ENCODE measurements at places on chromosomes 2 and 18.

DNA sequence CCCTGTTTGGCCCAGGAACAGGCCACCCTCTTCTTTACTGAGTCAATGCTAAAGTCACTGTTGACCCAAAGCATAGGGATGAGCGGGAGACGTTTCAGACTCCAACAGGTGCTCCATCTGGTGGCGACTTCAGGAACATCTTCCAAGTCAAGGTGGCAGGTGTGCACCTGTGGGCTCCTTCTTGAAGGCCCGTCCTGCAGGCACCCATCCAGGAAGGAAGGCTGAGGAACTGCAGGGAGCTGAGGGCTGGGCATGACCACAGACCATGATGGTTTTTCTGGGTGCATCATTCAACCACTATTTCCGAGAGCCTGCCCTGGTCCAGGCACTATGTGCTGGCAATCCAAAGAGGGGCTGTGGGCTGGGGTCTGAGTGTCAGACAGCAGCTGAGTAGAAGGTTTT is 142.8 kb downstream of the NDUFA10 start:
- DNase-seq = no peak

- no peak for DNase-seq
These were observed 11.5 kb downstream of the GNLY start for GRCh38 chr2:85705680-85706039.

DNA sequence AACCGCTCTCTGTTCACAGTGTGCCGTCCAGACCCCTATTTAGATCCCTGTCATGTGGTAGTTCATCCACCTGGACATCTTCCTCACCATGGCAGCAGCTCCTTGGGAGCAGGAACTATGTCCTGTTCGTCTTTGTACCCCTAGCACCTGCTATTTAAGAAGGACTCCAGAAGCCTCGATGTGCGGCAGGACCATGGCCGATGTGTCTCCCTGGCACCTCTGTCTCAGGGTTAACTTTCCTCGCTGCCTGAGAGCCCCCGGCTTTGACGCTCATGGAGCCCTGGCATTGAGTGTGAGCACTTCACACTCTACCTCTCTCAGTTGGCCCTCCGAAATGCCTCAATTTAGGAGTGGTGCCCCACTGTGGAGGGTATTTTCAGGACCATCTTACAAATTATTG is 152.0 kb downstream of the FAM210A start:
- no peak for DNase-seq

DNA sequence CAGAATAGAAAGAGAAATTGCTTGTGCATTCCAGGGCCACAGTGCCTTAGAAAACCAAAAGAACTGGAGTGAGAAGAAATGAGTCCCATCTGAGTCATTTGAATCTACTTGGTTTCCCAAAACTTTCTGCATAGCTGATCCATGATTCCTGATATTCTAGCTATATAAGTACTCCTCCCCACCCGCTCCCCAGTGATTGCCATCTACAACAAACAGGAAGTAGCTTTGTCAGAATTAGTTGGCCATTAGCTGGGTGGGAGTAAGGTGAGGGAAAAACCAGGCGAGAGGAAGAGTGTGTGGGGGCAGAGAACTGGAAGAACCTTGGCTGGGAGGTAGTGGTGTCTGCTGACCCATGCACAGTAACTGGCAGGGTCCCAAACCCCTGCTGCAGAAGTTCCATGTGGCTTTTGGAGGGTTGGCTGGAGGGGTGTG is 122.1 kb downstream of the ACAA2 start:
- no peak for DNase-seq

- DNase-seq = no peak
These were observed 264.7 kb upstream of the ID2 start for GRCh38 chr2:8416849-8417832.

GRCh38 chr2:168700615-168701245 is 101.7 kb upstream of the NOSTRIN start:
- DNase-seq = no peak

DNA sequence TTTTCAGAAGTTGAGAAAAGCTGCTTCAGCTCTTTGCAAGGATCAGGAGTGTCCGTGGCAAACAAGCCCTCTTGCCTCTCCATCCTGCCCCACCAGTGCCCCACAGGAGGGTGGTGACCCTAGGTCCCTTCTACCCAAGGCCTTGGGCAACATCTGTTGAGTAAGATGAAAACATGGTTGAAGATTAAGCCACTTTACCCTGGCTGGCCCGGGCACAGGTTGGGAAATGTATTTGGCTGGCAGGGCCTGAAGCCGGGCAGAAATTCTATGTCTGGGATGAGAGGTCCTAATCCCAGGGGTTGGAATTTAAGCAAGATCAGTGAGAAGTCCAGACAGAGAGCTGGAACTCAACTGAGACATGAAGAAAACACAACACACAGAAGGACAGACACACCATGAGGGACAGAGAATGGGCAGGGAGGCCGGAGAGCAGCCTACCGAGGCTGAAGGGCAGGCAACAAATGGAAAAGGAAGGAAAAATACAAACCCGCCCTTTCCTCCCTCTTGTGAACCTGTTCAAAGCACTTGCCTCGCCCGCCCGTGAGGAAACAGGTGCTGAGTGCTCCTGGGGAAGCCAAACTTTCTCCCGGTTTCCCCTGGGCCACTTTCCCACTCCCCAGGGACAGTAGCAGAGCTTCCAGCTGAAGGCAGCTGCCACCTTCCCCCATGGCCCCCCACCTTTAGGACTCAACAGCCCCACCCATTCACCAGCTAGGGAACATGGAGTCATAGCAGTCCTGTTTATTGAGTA is 86.1 kb downstream of the TNS1 start:
- DNase-seq = no peak

GRCh38 chr18:50716902-50717301 is 102.9 kb downstream of the MRO start:
- no peak for DNase-seq

DNA sequence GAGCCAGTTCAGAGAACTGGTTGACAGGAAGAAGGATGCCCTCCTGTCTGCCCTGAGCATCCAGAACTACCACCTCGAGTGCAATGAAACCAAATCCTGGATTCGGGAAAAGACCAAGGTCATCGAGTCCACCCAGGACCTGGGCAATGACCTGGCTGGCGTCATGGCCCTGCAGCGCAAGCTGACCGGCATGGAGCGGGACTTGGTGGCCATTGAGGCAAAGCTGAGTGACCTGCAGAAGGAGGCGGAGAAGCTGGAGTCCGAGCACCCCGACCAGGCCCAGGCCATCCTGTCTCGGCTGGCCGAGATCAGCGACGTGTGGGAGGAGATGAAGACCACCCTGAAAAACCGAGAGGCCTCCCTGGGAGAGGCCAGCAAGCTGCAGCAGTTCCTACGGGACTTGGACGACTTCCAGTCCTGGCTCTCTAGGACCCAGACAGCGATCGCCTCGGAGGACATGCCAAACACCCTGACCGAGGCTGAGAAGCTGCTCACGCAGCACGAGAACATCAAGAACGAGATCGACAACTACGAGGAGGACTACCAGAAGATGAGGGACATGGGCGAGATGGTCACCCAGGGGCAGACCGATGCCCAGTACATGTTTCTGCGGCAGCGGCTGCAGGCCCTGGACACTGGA is 92.5 kb upstream of the EML6 start:
- no peak for DNase-seq

DNA sequence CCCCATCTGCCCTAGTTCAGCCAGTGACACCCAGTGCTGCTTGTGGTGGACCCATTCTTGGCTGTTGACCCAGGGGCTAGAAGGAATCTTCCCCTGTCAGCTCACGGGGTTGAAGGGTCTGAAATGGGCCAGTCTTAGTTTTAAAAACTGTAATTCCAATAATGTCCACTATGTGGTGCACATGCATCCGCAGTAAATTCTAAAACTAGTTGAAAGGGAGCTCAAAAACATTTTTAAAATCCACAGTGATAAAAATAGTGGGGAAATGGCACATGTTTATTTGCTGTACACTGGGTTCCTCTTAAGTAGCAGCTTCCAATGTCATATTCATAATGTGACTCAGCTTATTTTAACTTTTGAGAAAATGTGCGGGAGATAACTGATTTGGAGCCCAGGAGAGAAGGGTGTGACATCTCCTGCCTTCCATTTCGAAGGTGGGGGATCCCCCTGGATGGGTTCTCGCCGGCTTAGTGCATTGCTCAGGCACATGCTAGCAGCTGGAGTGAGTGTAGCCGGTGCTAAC is 32.8 kb downstream of the GRHL1 start:
- DNase-seq = no peak

GRCh38 chr2:27494944-27495554 is at the start of gene FNDC4:
Gene FNDC4 (minus strand): TSS chr2:27495200. CDS start chr2:27494679, 521 bp downstream.
- DNase-seq = no peak

- DNase-seq = no peak
These were observed 17.4 kb upstream of the ACKR3 start for GRCh38 chr2:236552212-236552542.

DNA sequence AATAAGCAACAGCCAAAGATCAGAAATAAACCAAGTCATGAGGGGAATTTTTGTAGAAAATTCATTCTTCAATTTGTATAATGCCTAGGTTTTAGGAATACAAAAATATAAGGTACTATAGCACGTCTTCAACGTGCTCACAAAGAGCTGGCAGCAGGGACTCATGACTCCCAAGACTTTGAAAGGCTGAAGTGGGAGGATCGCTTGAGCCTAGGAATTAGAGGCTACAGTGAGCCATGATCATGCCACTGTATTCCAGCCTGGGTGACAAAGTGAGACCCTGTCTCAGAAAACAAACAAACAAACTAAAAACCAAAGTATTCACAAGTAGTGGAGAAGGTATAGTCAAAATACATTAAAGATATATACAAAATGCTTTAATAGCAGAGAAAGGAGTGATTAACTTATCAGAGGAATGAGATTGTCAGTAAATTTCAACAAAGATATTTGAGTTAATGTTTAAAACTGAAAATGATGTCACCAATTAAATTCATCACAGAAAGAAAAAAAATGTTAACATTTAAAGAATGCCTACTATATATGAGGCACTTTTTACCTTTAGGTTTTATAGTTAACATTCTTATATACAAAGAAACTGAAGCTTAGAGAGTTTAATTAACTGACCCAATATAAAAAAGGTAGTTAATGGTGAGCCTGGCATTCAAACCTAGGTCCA is 3.2 kb downstream of the WDR33 start:
- DNase-seq = no peak

GRCh38 chr2:98419977-98420725 is 24.5 kb upstream of the INPP4A start:
- DNase-seq = no peak

- DNase-seq = no peak
These were observed 2.0 kb upstream of the SCN3A start for GRCh38 chr2:165205865-165206264.

- DNase-seq = no peak
These were observed 1.1 kb downstream of the EFHD1 start for GRCh38 chr2:232634206-232635150.

DNA sequence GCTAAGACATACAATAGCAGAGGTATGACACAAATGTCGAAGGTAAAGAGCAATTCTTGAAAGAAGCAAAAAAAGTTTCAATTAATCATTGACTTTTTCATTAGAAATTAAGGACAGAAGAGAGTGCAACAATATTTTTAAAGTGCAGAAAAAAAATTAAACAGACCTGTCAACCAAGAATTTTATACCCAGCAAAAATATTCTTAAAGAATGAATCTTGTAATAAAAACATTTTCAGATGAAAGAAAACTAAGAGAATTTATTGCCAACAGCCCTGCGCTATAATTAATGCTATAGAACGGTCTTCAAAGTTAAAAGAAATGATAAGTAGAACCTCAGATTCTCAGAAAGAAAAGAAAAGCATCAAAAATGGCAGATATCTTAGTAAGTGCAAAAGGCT is 79.0 kb downstream of the OLA1 start:
- DNase-seq = no peak

GRCh38 chr2:138298900-138299299 is 202.7 kb upstream of the SPOPL start:
- DNase-seq = no peak

DNA sequence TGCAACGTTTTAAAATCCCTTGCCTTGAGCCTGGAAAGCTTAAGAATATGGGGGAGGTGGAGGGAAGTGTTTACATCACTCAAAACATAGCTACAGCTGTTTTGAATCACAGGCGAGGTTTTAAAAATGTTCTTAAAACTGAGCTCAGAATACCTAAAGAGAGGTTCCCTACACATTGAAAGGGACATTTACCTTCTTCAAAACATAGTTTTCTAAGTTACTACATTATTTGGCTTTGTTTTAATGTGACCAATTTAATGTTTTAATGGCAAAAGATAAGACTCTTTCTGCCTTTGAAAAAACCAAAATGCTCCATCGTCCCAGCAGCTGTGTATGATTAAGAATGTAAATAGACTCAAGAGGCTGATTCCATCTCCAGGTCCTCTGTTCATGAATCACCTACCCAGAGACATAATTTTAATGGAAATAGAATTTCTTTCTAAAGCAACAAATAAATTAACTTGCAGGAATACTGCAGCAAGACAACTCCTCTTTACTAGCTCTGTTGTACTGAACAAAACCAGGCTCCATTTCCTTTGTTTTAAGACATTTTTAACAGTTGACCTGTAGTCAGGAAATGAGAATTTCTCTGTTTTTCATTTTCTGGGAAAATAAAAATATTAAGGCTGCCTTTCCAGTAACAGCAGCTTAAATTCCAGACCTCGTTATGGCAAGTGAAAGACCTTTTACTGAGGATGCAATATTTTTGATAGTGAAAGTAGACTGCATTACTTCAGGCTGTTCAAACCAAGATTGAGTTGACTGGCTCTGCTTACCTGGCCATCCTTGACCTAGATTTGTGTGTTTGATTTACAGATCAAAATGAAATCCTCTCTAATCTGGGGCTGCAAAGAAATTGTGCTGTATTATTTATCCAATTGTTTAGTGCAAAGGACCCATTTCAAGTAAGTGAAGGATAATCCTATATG is 33.7 kb upstream of the WDR75 start:
- DNase-seq = no peak

DNA sequence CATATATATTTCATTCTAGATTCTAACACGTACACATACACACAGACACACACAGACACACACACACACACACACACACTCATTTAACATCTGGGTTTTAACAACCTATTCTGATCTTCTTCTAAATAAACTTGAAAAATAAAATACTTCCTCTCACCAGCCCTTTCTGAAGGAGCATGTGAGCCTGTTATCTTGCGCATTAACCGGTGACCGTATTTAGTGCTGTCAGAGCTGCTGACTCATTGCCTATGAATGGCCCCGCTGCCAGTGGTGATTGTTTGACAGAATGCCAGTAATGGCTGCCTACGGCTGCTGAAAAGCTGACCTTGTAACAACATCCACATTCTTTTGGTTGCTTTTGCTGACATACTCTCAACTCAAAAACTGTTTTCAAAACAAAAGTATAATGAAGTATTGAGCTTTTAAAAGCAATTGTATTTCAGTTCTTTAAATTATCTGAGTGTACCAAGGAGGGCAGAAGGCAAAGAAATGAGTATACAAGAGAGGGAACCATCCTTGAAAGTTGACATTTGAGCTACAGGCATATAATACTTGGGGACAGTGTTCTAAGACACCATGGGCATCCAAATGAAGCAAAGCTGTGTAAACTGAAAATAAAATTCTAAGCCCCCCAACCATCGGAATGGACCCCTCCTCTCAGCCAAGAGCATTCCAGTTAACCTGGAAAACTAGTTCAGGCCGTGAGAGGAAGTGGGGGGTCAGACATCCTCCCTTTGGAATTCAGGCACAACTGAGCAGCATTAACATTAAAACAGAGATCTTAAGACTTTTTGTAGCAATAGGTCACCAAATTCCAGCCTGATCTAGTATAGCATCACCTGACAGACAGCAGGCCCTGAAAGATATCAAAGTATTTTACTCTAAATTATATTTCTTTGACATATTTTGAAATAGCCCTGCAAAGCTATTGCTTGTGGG is 50.2 kb upstream of the DTNA start:
- DNase-seq = peak; percentile 14

- DNase-seq = no peak
These were observed 35.8 kb upstream of the TPO start for GRCh38 chr2:1377473-1377872.

GRCh38 chr2:172821370-172822338 is 86.0 kb downstream of the RAPGEF4 start:
- DNase-seq = no peak

GRCh38 chr2:69612200-69612599 is 31.3 kb downstream of the AAK1 start:
- DNase-seq = no peak
